D721Med (cell line): ENCODE measurements at places on chromosomes 11 and 22.

DNA sequence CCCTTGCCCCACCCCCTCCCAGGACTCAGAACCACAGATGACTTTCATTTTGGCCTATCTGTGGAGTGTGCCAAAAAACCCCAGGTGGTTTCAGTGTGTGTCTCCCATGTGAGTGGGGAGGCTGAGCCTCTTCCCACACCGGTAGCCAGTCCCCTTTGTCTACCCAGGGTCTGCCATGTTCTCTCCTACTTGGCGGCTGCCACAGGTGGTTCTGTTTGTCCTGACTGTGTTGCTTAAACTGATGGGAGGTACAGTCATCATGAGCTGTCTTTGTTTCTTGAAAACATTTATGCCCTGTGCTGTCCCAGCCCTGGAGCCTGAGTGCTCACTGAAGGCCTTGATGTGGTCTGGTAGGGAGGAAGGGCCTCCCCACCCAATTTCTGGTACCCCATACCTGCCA lies 39.7 kb upstream of the SUSD2 start:
- DNase-seq = no peak

GRCh38 chr11:46952553-46952952 lies 16.0 kb downstream of the CSTPP1 start:
- no peak for DNase-seq

DNA sequence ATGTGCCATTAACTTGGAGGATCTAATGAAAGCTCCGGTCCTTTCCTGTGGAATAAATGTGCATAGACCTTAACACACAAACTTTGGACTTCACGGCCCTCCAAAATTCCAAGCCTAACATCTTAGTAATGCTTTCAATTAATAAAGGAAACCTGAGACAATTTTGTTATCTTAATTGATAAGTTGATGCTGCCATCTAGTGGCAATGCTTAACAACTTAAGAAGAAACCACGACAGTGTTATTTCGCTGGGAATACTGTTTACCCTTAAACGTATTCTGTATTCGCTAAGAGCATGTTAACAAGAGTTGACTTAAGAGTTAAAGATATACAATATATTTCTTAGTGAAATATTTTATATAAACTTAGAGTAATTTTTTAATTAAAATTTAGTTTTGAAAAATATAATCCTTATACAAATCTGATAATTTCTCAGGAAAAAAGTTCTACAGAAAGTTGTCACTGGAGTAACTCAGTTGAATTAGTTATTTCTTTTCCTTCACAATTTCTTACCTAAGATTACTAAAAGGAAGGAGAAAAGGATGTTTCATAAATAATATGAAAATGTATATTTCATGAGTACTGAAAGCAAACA lies 35.0 kb upstream of the OR9G4 start:
- DNase-seq = no peak

DNA sequence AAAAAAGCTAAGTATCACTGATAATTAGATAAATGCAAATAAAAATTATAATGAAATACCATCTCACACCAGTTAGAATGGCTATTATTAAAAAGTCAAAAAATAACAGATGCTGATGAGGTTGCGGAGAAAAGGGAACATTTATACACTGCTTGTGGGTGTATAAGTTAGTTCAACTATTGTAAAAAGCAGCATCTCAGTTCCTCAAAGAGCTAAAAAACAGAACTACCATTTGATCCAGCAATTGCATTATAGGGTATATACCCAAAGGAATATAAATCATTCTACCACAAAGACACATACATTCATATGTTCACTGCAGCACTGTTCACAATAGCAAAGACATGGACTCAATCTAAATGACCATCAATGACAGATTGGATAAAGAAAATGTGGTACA lies 120.3 kb upstream of the ZBED5 start:
- DNase-seq = no peak

DNA sequence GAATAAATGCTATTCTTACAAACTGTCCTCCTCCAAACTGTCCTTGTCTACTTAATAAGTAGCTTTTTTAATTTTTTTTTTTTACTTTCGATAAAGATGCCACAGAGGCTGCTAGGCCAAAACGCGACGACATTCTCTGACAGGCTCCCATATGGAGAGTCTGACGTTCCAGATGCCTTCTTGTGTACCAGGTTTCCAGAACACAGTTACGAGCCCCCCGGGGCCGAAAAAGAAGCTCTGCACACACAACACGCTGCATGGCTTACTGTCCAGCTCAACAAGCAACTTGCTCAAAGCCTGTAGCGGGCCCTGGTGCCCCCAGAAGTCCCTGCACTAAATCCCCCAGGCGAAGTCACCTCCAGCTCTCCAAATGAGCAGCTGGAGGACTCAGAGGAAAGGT lies 39.3 kb downstream of the LARGE1 start:
- DNase-seq = no peak

DNA sequence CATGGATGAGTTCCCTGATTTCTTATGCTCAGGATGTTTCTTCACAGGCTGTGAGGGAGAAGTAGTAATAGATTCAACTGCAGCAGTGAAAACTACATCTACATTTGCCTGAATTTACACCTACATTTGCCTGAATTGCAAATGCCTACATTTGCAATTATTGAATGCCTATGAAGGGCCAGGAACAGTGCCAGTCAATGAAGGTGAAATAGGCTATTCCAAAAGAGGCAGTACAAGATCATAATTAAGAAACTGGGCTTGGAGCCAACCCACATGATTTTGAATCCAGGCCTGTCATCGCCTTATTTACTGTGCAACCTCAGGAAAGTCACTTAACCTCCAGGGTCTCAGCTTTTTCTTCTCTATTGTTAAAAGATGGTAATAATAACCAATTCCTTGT lies 1353.3 kb downstream of the FAM181B start:
- DNase-seq = no peak

- no peak for DNase-seq
Measured at GRCh38 chr11:79049741-79050179, 391.1 kb downstream of the TENM4 start.
